Testis (tissue), 5 donors: ENCODE measurements at places on chromosomes 16 and 17. TPM values are rescaled to one million over a fixed set of nuclear protein-coding genes. Genes with fewer than 3 reads are reported as not detected.
A peak's percentile ranks its signal among the peaks of the same experiment; 100 is the strongest.

Gene CES1
- total RNA-seq, result 5.8 TPM

- no peaks in the 10 kb centered on the region for H3K27me3 ChIP-seq
- no peaks in the 10 kb centered on the region for H3K36me3 ChIP-seq
Measured at GRCh38 chr17:75684249-75684648, 17.1 kb downstream of the SAP30BP start.

Gene TBC1D3D
- total RNA-seq, result not detected

DNA sequence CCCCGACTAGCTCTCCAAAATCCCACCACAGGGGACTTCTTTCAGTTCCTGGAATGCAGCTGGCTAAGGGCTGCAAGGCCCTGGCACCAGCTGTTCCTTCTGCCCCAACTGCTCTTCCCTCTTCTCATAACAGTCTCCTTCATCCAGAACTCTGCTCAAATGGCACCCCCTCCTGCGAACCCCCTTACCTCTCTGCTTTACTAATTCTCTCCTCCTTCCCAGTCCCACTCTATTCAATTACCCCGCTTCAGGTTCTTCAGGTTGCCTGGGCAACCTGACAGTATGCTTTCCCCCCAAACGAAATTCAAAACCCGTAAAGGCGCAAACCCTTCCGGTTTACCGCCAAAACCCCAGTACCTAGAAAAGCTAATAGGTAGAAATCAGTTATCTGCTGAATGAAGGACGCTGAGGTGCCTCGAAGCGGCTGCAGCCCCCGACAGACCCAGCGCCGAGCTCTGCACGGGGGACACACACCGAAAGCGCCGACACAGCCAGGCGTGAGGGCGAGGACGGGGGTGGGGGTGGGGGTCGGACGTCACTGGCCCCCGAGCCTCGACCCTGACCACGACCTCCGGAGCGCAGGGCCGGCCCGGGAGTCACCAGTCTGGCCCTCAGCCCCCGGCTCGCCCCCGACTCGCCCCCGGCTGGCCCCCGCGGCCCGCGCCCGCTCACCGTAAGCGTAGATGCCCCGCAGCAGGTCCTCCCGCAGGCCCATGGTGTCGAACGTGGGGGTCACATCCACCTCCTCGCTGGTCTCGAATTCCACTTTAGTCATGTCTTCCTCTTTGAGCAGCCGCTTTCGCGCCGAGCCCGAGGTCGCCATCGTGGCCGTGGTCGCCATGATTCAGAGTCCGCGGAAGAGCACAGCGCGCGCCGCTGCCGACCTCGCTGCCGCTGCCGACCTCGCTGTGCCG lies 550 bp downstream of the EIF4A3 start:
- H3K36me3 ChIP-seq, result no peaks in the 10 kb centered on the region
- H3K27ac ChIP-seq, result peak overlapping the region; percentile 95
- no peaks in the 10 kb centered on the region for H3K27me3 ChIP-seq
- peaks cover 16% of the 10 kb centered on the region for H3K4me1 ChIP-seq

- H3K4me3 ChIP-seq, result no peak overlapping the region
- H3K36me3 ChIP-seq, result no peaks in the 10 kb centered on the region
- no peaks in the 10 kb centered on the region for H3K27me3 ChIP-seq
- H3K27ac ChIP-seq, result no peak overlapping the region
Measured at GRCh38 chr16:72951916-72952315, 96.0 kb downstream of the ZFHX3 start.

DNA sequence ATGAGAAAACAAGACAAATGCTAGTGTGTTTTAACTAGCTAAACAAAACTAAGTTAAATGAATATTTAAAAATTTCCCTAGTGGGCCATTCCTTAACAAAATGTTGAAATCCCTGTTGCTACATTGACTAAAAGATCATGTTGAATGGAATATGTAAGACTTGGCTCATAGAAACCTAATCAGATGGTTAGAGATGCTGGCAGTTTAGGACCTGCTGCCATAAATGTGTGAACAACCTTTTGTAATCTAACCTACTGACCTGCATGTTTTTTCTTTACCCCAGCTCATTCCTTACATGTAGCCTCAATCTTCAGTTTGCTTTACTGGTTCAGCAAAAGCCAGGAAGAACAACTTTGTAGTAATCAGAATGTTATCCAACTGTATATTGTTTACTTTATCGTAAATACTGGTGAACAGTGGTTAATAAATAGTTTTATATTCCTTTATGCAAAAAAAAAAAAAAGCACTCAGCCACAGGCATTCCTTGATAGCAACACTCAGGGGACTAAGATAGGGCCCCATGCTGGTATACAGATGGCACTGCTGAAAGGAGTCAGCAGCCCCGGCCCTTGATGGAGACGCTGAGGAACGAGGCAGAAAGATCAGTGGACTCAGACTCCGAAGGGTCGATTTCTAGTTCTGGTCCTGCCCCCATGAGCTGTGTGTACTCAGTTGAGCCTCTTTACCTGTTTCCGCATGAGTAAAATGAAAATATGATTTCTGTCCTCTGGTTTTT lies 78.2 kb downstream of the MARF1 start:
- H3K27me3 ChIP-seq, result no peaks in the 10 kb centered on the region
- H3K27ac ChIP-seq, result no peak overlapping the region
- H3K4me3 ChIP-seq, result no peak overlapping the region
- no peaks in the 10 kb centered on the region for H3K36me3 ChIP-seq
- H3K4me1 ChIP-seq, result no peaks in the 10 kb centered on the region

GRCh38 chr16:2964475-2965336 lies 631 bp downstream of the KREMEN2 start:
- peak overlapping the region; percentile 38 for H3K4me3 ChIP-seq
- H3K27ac ChIP-seq, result no peak overlapping the region
- DNase-seq, result peak; percentile 56
- H3K36me3 ChIP-seq, result no peaks in the 10 kb centered on the region

GRCh38 chr17:81612172-81612970 lies 24.5 kb downstream of the NPLOC4 start:
- H3K36me3 ChIP-seq, result no peaks in the 10 kb centered on the region
- H3K27ac ChIP-seq, result no peak overlapping the region
- DNase-seq, result no peak
- H3K4me1 ChIP-seq, result peaks cover 24% of the 10 kb centered on the region
- H3K27me3 ChIP-seq, result no peaks in the 10 kb centered on the region

Gene IL21R
- 0.87 TPM for total RNA-seq

Gene MARVELD3
- total RNA-seq, result 1.3 TPM

DNA sequence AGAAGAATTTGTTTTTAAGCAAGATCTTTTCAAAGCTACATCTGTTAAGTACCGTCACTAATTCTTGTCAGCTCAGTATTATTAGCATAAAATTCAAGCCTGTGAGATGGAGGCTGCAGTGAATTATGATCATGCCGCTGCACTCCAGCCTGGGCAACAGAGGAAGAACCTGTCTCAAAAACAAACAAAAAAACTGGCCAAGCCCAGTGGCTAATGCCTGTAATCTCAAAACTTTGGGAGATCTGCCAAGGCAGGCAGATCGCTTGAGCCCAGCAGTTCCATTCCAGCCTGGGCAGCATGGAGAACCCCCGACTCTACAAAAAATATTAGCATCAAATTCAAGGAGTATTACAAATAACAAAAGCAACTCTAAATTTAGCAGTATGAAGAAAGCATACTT lies 88.0 kb downstream of the STXBP4 start:
- H3K27me3 ChIP-seq, result no peaks in the 10 kb centered on the region
- no peak overlapping the region for H3K4me3 ChIP-seq
- no peak for DNase-seq
- no peaks in the 10 kb centered on the region for H3K4me1 ChIP-seq
- H3K36me3 ChIP-seq, result no peaks in the 10 kb centered on the region

DNA sequence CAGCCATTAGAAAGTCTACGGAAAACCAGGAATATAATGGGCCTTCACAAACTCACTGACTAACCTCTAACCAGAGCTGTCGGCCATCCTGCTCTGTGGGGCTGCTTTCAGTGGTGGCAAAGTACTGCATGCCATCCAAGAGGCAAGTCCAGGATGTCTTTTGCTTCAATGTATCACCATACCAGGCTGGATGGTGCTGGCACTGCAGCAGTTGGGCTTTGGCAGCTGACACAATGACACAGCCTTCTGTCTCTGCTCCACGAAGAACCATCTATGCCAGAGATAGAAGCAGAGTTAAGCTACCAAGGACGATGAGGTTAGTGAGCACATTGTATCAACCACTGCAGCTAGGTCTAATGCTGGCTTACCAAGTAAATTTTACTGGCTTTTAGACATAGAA lies 9.7 kb upstream of the RSKR start:
- H3K4me1 ChIP-seq, result no peaks in the 10 kb centered on the region
- no peaks in the 10 kb centered on the region for H3K36me3 ChIP-seq
- H3K27me3 ChIP-seq, result no peaks in the 10 kb centered on the region
- DNase-seq, result peak; percentile 72

DNA sequence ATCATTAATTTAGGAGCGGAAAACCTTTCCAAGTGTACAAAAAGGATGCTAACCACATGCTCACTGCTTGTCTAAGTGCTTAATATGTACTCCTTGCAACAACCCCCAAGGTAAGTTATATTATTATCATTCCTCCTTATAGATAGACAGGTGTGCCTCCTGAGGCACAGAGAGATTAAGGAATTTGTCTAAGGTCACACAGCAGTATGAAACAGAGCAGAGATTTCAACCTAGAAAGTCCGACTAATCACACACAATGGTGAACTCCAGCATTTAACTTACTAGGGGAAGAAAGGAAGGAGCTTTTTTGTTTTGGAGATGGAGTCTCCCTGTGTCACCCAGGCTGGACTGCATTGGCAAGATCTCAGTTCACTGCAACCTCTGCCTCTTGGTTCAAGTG lies 37.0 kb upstream of the USP7 start:
- no peaks in the 10 kb centered on the region for H3K36me3 ChIP-seq
- DNase-seq, result no peak
- no peak overlapping the region for H3K27ac ChIP-seq
- H3K4me1 ChIP-seq, result peaks cover 4% of the 10 kb centered on the region
- H3K4me3 ChIP-seq, result no peak overlapping the region

- H3K4me1 ChIP-seq, result peaks cover 19% of the 10 kb centered on the region
- no peak overlapping the region for H3K27ac ChIP-seq
- H3K27me3 ChIP-seq, result no peaks in the 10 kb centered on the region
- H3K36me3 ChIP-seq, result no peaks in the 10 kb centered on the region
- DNase-seq, result no peak
Measured at GRCh38 chr17:17018612-17019429, 23.4 kb upstream of the MPRIP start.

GRCh38 chr17:14545156-14545906 lies 244.4 kb downstream of the HS3ST3B1 start:
- no peaks in the 10 kb centered on the region for H3K36me3 ChIP-seq
- H3K4me3 ChIP-seq, result no peak overlapping the region
- H3K4me1 ChIP-seq, result no peaks in the 10 kb centered on the region
- DNase-seq, result no peak

GRCh38 chr17:79715098-79715942 lies 15.4 kb upstream of the ENPP7 start:
- no peak overlapping the region for H3K27ac ChIP-seq
- no peaks in the 10 kb centered on the region for H3K27me3 ChIP-seq
- H3K36me3 ChIP-seq, result no peaks in the 10 kb centered on the region
- H3K4me3 ChIP-seq, result no peak overlapping the region
- DNase-seq, result no peak

Gene TBX6
- total RNA-seq, result 1.3 TPM

GRCh38 chr16:84284154-84284722 lies 10.4 kb upstream of the WFDC1 start:
- no peaks in the 10 kb centered on the region for H3K36me3 ChIP-seq
- DNase-seq, result peak; percentile 85

DNA sequence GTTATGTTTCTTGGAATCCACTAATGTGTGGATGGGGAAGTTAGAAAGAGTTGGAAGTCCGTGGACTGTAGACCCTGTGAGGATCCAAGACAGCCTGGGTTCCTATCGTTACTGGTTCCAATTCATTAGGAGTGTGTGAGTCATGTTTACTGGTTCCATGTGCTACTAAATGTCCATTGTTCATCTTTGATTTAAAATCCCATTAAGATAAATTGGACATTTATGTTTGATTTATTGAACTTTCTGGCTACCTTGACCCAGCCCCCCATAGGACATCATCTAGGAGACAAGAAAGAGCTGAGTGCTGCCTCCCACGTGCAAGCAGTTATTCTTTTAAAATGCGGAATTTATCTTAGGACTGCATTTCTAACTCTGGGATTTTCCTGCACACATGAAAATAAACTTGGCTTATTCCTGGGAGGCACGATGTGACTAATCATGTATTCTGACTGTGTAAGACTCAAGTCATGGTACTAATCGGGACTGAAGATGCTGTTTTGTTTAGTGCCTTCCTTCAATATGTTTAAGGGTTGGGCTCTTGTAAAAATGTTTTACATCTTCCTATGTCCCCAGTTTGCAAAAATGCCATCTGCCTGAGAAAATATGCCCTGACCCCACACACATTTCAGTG lies 53.4 kb downstream of the RGS9 start:
- DNase-seq, result no peak
- no peak overlapping the region for H3K4me3 ChIP-seq
- no peaks in the 10 kb centered on the region for H3K36me3 ChIP-seq
- no peaks in the 10 kb centered on the region for H3K4me1 ChIP-seq
- no peak overlapping the region for H3K27ac ChIP-seq

Gene CHST5
- 0.55 TPM for total RNA-seq

DNA sequence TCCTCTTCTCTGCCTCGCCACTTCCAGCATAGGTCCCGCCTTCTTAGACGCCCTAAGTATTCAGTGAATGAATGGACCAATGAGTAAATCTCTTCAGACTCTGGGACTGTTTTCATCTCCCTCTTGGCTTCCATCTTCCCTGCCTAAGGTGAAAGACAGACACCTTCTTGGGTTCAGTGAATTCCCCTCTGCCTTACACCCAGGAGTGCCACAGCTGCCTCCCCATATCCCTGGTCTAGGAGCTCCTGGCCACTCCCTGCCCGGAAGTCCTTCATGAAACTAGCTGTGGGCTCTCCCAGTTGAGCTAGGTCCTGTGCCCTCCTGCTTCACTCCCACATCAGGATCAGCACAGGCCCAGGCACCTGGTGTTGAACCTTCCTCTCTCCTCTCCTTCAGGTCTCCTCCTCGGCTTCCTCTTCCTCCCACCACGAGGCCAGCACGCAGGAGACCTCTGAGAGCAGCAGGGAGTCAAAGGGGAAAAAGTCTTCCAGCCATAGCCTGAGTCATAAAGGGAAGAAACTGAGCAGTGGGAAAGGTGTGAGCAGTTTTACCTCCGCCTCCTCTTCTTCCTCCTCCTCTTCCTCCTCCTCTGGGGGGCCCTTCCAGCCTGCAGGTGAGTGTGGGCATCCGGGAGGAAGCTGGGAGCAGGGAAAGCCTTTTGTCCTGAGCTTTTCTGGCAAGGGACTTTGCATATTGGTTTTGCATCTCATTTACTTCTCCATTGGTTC lies 10.3 kb downstream of the MLLT6 start:
- no peak overlapping the region for H3K4me3 ChIP-seq
- no peaks in the 10 kb centered on the region for H3K27me3 ChIP-seq
- peaks cover 4% of the 10 kb centered on the region for H3K4me1 ChIP-seq
- no peak for DNase-seq
- H3K36me3 ChIP-seq, result no peaks in the 10 kb centered on the region

Gene FNDC8
- total RNA-seq, result 120 TPM

GRCh38 chr17:47727704-47728036 lies 5.4 kb upstream of the TBX21 start:
- no peak for DNase-seq
- no peaks in the 10 kb centered on the region for H3K36me3 ChIP-seq
- no peaks in the 10 kb centered on the region for H3K27me3 ChIP-seq
- peaks cover 1% of the 10 kb centered on the region for H3K4me1 ChIP-seq

Gene TMEM204
- 19.4 TPM for total RNA-seq

GRCh38 chr16:15644267-15644961 lies 1.5 kb upstream of the MARF1 start:
- DNase-seq, result no peak
- H3K27me3 ChIP-seq, result no peaks in the 10 kb centered on the region
- H3K4me1 ChIP-seq, result peaks cover 8% of the 10 kb centered on the region
- no peak overlapping the region for H3K4me3 ChIP-seq
- no peaks in the 10 kb centered on the region for H3K36me3 ChIP-seq
- H3K27ac ChIP-seq, result peak overlapping the region; percentile 99

GRCh38 chr17:42530952-42531454 lies 5.0 kb upstream of the NAGLU start:
- no peaks in the 10 kb centered on the region for H3K27me3 ChIP-seq
- H3K4me3 ChIP-seq, result no peak overlapping the region
- no peak overlapping the region for H3K27ac ChIP-seq
- no peaks in the 10 kb centered on the region for H3K36me3 ChIP-seq
